ENCODE measurements at places on chromosomes 16 and 17.

GRCh38 chr17:6098050-6098822, 28.1 kb downstream of the WSCD1 start:
- DNase-seq: no peak

- DNase-seq: no peak
These were observed 11.4 kb downstream of the CFAP97D1 start for GRCh38 chr17:43791589-43791988.

DNA sequence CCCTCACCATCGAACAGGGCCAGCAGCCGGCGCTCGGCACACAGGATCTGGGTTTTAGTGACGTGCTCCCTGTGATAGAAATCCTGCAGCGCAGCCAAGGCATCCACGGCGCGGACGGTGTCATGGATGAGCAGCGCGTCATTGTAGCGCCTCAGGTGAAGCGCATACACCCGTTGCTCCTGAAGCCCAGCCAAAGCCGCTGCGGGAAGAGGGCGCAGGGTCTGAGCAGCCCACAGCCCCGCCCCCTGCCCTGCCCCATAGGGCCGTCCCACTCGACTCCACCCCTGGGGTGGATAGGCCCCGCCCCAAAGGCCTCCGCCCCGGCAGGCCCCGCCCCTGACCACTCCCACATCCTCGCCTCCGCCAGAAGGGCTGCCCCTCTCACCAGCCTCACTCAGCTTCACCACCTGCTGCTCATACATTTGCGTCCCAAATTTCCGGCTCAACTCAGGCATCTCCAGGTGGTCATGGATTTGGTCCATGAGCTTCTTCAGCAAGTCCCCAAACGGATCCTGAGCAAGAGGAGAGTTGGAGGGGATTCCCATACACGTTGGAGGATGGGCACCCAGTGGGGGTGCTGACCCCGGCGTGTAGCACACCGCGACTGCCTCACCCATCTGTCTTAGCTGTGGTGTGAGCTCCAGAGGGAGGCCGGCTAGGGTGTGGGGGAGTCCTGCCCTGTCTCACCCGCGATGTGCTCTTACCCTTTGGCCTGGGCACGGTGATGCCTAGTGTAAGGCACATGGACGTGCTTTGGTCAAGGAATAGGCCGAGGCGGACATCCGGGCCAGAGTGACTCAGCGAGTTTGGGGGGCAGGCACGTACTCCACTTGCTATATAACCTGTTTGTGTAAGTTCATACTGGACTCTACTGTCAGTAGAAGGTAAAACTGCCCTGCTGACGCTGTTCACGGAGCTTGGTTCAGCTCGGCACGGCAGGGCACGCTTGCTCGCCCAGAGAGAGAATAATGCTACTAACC, 4.6 kb downstream of the DHX58 start:
- peak; percentile 92 for DNase-seq

DNA sequence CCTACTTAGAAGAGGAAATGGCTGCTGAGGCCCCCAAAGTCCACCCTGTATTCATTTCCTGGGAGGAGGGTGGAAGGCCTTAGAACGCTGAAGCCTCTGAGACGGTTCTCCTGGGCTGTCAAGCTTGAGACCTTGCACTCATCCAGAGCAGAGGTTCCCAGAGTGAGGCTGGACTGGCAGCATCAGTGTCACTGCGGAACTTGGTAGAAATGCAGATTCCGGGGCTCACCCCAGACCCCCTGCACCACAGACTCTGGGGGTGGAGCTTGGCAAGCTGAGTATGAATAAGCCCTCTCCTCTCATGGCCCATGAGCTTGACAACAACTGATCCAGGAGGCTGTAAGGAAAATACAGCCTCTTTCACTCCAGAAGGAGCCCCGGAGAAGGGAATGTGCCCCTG, 218.3 kb downstream of the IRF8 start:
- no peak for DNase-seq

GRCh38 chr17:21394265-21394664, 18.1 kb downstream of the KCNJ12 start:
- no peak for DNase-seq

All from activated CD4-positive, alpha-beta T cell treated with anti-CD3 and anti-CD28 coated beads, Interleukin-2, amount 50 U/mL, for 1 hour (primary cell).